Dermis blood vessel endothelial cell (primary cell): ENCODE measurements at places on chromosomes 1 and 21. TPM values are rescaled to one million over a fixed set of nuclear protein-coding genes. Genes with fewer than 3 reads are reported as not detected.

LPAR3 gene
- 0.17 TPM in 1 of 2 replicates, not detected in the other for total RNA-seq

OXCT2 gene
- total RNA-seq = 2.9 and 7.0 TPM in 2 replicates

LRRC3 gene
- 1.9 and 2.1 TPM in 2 replicates for total RNA-seq

CCDC181 gene
- total RNA-seq = not detected in 2 replicates

EBNA1BP2 gene
- 68.1 and 89.9 TPM in 2 replicates for total RNA-seq

PTPN14 gene
- total RNA-seq = 73.3 and 127 TPM in 2 replicates

C8B gene
- not detected in 2 replicates for total RNA-seq

RLF gene
- total RNA-seq = 23.3 and 24.5 TPM in 2 replicates

MIXL1 gene
- total RNA-seq = 0.05 TPM in 1 of 2 replicates, not detected in the other

DAP3 gene
- total RNA-seq = 49.7 and 55.3 TPM in 2 replicates

ATP6V1G3 gene
- 0.47 and 1.2 TPM in 2 replicates for total RNA-seq

MATN1 gene
- total RNA-seq = 0.17 TPM in 1 of 2 replicates, not detected in the other

HOOK1 gene
- 0.14 and 1.0 TPM in 2 replicates for total RNA-seq

PLOD1 gene
- 242 and 359 TPM in 2 replicates for total RNA-seq

F13B gene
- not detected in 2 replicates for total RNA-seq

HAO2 gene
- total RNA-seq = not detected in 2 replicates

SPRR2F gene
- not detected in 2 replicates for total RNA-seq

TRMT13 gene
- 8.0 and 12.7 TPM in 2 replicates for total RNA-seq

C1orf210 gene
- total RNA-seq = not detected in 2 replicates

ZMYND12 gene
- 0.47 and 1.0 TPM in 2 replicates for total RNA-seq

RASAL2 gene
- total RNA-seq = 32.2 and 35.4 TPM in 2 replicates
